ENCODE measurements at places on chromosomes 7 and 10. TPM values are rescaled to one million over a fixed set of nuclear protein-coding genes. Genes with fewer than 3 reads are reported as not detected.

TAS2R4 gene
- total RNA-seq: 0.12 TPM

HABP2 gene
- 0.18 TPM for total RNA-seq

ATP6V1F gene
- 242 TPM for total RNA-seq

CPA4 gene
- total RNA-seq: 8.4 TPM

GSTK1 gene
- 116 TPM for total RNA-seq

ZNF248 gene
- 5.0 TPM for total RNA-seq

ZFYVE27 gene
- total RNA-seq: 22.9 TPM

NEURL1 gene
- 0.75 TPM for total RNA-seq

HMX3 gene
- not detected for total RNA-seq

PAPOLB gene
- not detected for total RNA-seq

SLC39A12 gene
- not detected for total RNA-seq

SEMA3E gene
- total RNA-seq: 1.7 TPM

AZGP1 gene
- total RNA-seq: not detected

CYP3A4 gene
- not detected for total RNA-seq

FAM20C gene
- total RNA-seq: 40.3 TPM

Data from A549 treated with Hydrocortisone at 1 μM for 4 hours (cell line).